ENCODE measurements at places on chromosomes 4 and X.

- no peak for DNase-seq
Observed at GRCh38 chr4:25904748-25905082, 9.3 kb upstream of the SMIM20 start.

DNA sequence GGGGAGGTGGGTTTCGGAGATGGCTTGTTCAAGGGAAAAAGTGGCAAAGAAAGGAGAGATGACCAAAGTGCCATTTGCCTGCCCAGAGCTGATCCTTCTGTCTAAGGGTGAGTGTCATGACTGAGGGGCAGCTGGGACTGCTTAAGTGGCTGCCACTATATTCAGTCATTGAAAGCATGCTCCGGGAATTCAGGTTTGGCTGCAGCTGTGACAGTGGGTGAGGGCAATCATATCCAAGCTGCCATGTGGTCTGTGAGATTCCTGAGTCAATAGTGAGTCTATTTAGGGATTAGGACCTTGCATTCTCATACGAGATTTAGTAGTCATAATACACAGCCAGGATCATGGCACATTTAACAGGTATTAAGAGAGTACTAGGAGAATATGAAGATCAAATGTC, 138.8 kb upstream of the BANK1 start:
- DNase-seq: peak; percentile 3

DNA sequence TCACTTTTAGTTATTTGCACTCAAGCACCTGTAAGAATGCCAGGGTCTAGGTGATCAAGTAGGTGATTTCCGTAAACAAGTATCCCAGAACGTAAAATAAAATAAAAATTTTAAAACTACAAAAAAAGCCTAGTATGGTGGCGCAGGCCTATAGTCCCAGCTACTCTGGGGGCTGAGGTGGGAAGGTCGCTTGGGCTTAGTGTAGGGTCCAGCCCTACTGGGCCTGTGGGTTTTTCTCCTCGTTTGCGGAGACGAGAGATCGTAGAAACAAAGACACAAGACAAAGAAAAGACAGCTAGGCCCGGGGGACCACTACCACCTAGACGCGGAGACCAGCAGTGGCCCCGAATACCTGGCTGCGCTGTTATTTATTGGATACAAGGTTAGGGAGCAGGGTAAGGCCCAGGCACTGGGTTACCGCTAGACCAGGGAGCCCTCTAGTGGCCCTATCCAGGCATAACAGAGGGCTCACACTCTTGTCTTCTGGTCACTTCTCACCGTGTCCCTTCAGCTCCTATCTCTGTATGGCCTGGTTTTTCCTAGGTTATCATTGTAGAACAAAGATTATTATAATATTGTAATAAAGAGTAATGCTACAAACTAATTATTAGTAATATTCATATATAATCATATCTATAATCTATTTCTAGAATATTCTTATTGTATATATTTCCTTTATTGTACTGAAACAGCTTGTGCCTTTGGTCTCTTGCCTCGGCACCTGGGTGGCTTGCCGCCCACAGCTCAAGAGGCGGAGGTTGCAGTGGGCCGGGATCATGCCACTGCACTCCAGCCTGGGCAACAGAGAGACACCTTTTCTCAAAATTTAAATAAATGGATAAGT, 38.4 kb downstream of the SAGE1 start:
- peak; percentile 54 for DNase-seq

DNA sequence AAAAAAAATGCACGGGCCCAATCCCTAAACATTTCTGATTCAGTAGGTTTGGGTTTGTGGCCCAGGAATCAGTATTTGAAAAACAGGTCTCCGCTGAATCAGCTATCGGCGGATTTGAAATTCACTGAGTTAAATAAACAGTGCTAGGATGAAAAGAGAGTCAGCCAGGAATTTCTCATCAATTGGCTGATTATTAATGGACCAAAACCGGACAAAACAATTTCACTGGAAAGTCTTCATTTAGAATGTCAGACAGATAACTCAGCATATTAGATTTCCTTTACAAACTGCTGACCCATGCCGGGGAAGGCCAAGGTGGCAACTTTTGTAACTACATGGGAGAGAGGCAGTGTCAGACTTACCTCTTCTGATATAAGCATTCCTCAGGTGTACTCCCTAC, 99.4 kb upstream of the LSM6 start:
- DNase-seq: no peak

DNA sequence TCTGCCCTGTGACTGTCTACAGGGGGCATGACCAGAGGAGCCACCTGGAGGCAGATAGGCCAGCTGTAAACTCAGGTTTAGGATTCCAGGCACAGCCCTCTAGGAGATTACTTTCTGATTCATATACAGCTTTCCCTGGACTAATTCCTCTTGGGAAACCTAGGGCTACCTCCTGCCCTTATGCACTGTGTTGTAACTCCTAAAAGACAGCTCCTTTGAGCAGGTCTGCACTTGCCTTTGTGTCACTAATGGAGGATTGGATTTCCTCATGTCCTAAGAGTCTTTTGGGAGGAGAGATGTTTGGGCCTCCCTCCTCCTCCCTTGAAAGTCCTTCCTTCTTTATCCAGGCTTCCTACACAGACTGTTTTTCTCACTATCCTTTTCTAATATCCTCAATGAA, 202.0 kb downstream of the PCDH19 start:
- DNase-seq: no peak

DNA sequence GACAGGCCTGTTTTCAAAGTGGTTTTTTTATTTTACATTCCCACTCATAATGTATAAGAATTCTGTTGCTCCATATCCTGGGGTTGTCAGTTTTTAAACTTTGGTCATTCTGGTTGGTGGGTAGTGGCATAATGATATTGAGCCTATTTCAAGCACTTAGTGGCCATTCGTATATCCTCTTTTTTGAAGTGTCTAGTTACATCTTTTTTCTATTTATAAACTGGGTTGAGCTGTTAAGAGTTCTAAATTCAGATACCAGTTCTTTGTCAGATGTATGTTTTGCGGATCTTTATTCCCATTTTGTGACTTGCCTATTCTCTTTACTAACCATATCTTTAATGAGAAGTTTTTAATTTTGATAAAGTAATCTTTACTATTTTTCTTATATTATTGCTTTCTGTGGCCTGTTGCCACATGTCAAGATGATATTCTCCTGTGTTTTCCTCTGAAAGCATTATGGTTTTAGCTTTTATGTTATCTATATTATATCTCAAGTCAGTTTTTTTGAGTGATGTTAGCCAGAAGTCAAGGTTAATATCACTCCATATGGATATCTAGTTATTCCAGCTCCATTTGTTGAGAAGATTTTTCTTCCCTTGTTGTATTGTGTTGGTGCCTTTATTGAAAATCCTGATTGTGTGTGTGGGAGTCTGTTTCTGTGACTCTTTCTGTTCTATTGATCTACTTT, 110.9 kb downstream of the FHIP1A start:
- no peak for DNase-seq
